Cardiac septum (tissue), 1 donor: ENCODE measurements at places on chromosomes 16 and 17. TPM values are rescaled to one million over a fixed set of nuclear protein-coding genes. Genes with fewer than 3 reads are reported as not detected.
A peak's percentile ranks its signal among the peaks of the same experiment; 100 is the strongest.

- peak; percentile 54 for DNase-seq
These were observed 69.4 kb downstream of the CCDC182 start for GRCh38 chr17:57675427-57676387.

DNA sequence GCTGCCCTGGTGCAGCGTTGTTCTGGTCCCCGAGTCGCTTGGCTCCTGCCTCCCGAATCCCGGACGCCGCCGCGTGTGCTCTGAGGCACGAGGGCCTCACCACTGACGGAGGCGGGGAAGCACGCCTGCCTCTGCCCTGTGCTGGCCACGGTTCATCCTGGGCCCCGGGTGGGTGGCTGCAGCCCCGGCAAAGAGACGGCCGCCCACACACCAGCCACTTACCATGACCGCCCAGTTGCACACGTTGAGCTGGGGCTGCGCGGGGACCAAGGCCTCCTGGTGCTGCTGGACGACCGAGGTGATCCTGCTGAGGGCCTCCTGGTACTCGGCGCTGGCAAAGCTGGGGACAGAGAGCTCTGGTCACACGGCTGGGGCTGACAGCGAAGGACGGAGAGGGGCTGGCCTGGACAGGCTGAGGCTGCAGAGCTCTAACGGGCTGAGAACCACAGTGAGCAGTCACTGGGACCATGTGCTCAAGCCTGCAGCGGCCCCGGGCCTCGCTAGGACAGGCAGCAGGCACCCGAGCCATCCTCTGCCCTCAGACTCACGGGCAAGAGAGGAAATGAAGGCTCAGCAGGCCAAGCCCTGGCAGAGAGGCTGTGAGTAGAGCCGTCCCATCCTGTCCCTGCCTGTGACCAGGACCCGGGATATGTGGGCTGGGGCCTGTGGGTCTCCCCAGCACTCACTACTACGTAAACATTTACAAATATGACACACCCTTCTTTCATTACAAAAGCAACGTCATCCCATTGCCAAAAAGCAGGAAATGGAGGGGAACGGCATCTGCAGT is 6.3 kb upstream of the APRT start:
- DNase-seq: no peak

GRCh38 chr17:81842378-81842724 is 7.5 kb upstream of the PPP1R27 start:
- no peak for DNase-seq

DNA sequence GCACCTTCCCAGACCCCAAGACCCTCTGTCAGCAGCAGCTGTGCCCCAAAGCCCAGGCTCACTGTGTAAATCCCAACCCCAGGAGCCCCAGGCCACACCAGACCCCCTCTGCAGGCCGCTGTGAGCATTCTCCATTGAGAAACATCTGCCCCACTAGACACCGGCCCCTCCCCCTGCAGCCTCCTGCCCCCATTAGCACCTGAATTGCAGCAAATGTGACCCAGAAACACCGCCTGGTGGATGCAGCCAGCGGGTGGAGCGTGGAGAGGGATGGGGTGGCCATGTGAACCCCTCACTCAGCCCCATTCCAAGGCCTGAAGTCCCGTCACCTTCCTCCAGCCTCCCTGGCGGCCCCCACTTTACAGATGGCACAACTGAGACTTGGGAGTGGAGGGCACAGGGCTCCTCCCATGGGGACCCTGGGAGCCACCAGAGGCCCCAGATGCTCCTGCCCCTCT is 2.2 kb downstream of the UBALD1 start:
- no peak for DNase-seq

DNA sequence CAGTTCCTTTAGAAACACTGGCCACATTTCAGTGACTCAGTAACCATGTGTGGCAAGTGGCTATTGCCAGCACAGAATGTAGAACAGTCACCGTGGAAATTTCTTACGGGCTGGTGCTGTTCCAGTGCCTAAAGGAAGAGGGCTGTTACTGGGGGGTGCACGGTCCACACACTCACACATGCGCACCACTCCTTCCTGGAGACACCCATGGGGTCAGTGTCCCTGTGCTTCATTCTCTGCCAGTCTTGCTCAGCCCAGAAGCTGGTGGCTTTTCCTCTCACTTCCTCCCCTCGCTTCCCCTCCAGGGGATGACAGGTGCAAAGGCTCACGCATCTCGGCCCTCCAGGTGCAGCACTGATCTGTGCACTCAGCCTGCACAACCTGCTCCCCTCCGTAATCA is 115.6 kb downstream of the CCDC182 start:
- no peak for DNase-seq

DNA sequence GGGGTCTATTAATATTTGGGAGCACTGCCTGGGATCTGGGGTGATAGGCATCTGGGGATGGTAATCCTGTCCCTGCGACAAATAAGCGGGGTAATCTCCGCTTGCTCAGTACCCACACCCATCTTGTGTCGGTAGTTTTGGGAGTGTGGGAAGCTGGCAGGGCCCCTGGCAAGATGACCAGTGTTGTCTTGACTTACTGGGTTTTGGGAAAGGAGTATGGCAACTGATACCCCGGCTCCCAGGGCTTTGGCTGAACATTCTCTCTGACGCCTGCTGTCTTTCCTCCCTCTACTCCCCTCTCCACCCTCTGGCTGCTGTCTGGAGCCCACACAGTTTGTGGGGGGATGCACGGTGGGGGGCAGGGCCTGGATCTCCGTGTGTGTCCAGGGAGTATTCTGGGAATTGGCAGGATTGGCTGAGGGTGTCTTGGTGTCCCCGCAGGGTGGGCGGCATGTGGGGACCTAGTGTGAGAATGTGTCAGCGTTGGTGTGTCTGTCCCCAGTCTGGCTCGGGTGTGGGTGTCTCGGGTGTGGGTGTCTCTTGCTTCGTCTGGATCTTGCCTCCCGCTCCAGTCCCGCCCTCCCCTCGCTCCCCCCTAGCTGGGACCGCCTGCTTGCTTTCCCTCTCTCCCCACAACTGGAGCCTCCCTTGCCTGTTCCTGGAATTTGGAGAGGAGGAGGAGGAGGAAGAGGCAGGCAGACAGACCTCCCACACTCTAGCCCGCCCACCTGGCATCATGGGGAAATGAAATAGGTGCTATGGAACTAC is 12.0 kb downstream of the RARA start:
- DNase-seq: peak; percentile 81

GRCh38 chr17:48632579-48633265 is 6.6 kb upstream of the HOXB9 start:
- no peak for DNase-seq

DNA sequence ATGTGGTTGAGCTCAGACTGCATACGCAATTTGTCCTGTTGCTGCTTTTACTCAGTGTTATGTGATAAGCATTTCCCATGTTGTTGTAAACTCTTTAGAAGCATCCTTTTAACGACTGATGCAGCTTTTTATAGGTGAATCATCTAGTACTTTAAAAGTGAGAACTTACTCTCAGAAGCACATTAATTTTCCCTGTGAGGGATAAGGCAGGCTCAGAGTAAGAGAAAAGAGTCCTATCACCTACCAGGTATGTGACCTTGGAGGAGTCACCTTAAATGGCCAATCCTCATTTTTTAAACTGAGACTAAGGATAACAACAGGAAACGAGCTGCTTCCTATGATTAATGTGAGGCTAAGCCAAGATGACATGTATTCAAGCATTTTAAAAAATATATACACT is 34.4 kb upstream of the GAN start:
- DNase-seq: no peak

- no peak for DNase-seq
These were observed 245.1 kb upstream of the CIBAR2 start for GRCh38 chr16:85357323-85357722.

DNA sequence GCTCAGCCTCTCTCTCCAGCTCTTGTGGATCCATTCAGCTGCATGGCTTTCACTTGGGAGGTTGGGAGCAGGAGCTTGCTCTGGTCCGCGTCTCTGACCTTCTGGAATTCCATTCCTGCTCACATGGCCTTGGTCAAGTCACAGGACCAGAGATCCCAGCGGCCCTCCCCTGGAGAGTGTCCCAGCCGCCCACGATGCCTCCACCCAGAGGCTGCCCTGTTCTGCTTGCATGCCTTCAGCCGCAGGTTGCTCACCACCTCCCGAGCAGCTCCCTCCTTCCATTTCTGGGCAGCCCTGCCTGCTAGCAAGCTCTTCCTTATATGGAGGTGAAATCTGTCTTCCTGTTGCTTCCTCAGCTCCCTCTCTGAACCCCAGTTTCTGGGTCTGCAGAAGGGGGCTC is 32.6 kb downstream of the RAI1 start:
- DNase-seq: peak; percentile 86

- no peak for DNase-seq
These were observed 11.8 kb downstream of the BCAR1 start for GRCh38 chr16:75239542-75240122.

DNA sequence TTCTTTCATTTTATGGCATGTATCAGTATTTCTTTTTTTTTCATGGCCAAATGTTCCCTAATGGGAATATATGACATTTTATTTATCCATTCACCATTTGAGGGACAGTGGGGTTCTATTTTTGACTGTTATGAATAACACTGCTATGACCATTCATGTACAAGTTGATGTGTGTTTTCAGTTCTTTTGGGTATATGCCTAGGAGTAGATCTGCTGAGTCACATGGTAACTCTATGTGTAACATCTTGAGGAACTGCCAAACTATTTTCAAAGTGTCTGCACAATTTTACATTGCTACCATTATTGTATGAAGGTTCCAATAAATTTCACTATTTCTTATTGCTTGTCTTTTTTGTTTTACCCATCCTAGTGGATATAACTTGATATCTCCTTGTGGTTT is 223.0 kb downstream of the TANC2 start:
- no peak for DNase-seq

- DNase-seq: no peak
These were observed 1.9 kb upstream of the OSBPL7 start for GRCh38 chr17:47823519-47823918.

- peak; percentile 95 for DNase-seq
These were observed 3.2 kb upstream of the DBNDD1 start for GRCh38 chr16:90022209-90023077.

DNA sequence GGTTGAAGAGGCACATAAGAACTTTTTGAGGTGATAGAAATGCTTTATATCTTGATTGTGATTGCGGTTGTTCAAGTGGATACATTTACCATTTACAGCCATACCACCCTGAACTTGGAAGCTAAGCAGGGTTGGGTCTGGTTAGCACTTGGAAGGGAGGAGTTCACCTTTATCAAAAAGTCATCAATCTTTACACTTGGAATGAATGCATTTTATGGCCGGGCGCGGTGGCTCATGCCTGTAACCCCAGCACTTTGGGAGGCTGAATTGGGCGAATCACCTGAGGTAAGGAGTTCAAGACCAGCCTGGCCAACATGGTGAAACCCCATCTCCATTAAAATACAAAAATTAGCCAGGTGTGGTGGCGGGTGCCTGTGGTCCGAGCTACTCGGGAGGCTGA is 9.5 kb upstream of the GJD3 start:
- no peak for DNase-seq

DNA sequence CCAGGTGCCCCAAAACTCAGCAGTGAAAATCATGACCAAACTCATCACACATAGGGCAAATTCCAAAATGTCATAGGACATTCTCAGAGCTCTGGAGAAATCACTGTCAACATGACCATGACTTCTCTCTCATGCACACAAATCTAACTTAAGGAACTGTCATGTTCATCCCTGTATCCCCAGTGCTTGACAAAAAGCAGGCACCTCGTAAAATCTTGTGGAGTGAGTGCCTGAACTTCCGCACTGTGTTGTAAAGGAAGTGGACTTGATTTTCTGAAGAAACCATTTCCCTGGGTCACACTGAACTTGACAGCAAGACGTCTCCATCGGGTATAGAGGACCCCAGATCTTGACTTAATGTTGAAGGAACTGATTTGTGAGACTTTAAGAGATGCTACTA is 2.8 kb downstream of the KRT37 start:
- no peak for DNase-seq

- DNase-seq: no peak
These were observed 47.0 kb downstream of the COTL1 start for GRCh38 chr16:84570739-84571403.

- no peak for DNase-seq
These were observed 23.4 kb downstream of the RBL2 start for GRCh38 chr16:53457670-53458069.

DNA sequence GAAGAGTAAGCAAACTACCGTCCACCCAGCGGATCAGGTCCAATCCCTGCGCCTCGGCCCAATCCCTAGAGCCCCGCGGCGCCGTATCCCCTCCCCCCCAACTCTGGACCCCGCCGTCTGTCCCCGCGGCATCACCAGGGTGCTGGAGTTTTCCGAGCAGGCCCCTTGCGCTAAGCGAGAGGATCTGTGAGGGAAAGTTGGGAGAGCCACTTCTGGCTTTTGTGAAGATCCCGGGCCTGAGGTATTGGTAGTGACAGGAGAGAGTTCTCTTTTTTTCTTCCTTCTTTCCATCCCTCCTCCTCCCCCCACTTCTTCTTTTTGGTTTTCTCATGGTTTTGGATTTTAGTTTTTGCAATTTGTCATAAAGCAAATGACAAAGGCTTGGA is 3.5 kb upstream of the DLX4 start:
- DNase-seq: no peak

DNA sequence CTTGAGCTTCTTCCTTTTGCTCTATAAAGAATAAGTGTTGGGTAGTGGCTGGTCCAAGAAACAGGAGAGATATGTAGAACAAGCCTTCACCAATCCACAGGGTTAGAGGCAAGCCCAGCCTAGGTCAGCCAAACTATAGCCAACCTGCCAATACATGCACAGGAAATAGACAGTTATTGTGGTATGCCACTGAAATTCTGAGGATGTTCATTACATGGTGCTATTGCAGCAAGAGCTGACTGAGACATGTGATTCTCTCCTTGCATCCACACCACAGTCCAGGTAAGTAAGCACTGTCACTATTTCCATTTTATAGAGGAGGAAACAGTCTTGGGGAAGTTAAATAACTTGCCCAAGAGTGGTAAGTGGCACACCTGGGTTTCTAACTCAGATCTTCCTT is 268.1 kb downstream of the NPIPA8 start:
- no peak for DNase-seq

GAS2L2 gene
- 0.08 TPM for total RNA-seq

HSF4 gene
- total RNA-seq: 49.1 TPM

GAST gene
- total RNA-seq: not detected

MRPL38 gene
- 76.3 TPM for total RNA-seq

CCDC78 gene
- 0.16 TPM for total RNA-seq

SLC22A31 gene
- total RNA-seq: not detected

SF3B3 gene
- 159 TPM for total RNA-seq

MT1G gene
- total RNA-seq: 1.2 TPM

TMEM220 gene
- total RNA-seq: 3.7 TPM

VASN gene
- total RNA-seq: 6.3 TPM

MEOX1 gene
- 19.8 TPM for total RNA-seq

TP53TG3 gene
- total RNA-seq: not detected

CCL17 gene
- not detected for total RNA-seq

SOX15 gene
- total RNA-seq: 1.1 TPM
